ENCODE measurements at places on chromosomes 5 and 9.

DNA sequence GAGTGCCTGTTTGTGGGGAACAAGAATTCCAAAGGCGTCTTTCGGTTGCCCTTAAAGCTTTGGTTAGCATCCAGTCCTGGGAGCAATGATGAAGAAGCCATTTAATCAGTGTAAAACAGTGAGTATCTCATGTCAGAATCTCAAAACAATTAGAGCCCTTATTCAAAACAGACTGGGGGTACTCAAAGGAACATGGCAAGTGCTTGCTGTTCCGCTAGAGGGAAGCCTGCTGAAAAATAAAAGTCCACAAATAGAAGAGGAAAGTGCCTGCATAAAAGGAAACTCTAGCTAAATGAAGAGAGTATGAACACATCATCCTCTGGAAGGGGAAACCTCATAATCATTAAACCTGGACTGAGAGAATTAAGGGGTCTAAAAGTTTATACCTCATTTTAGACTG is 26.4 kb downstream of the FBXL7 start:
- DNase-seq: no peak

DNA sequence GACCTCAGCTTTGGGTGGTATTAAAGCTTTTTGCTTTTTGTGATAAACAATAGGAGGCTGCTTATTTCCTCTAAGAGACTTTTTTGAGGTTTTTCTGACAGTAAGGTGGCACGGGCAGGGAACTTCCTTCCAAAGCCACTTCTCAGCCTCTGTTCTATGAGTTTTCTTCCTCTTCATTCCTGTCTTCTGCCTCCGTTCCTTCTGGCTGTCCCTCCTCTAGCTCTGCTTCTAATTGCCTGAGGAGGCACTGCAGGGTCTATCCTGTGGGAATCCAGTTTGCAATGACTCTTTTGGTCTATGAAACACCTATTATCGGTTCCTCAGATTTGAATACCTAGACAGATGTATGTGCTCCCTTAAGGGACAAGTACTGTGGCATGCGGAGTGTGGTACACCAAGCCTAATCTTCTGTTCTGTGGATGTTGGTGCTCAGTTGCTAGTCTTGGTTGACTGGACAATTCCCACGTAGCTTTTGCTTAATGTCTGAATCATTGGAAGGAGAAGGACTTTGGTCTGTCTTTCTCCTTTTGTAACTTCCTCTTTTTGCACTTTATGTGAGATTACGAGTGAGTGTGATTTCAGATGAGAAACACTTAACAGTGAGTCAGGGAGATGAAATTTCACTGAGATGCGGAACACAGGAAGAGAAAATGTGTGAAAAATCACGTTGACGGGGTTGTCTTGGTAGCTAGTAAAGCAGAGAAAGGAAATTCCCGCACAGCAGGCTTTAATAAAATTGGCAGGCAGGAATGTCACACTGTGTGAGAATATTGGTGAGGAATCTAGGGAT is 305.2 kb downstream of the EFNA5 start:
- DNase-seq: no peak

DNA sequence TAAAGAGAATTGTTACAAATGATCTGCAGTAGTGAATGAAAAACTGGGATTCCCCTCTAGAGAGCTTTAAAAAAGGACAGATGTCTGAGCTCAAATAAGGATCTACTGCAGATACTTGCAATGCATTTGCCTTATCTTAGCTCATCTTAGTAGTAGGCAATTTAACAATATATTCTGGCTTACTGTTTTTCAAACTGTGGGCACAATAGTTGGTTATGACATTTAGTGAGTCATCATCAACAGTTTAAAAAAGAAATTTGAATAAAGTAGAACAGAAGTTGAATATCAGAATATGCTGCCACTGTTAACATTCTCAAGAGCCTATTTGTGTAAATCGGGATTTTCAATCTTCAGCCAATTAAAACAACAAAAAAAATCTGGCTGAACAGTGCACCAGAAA is 6.7 kb upstream of the CAST start:
- no peak for DNase-seq

DNA sequence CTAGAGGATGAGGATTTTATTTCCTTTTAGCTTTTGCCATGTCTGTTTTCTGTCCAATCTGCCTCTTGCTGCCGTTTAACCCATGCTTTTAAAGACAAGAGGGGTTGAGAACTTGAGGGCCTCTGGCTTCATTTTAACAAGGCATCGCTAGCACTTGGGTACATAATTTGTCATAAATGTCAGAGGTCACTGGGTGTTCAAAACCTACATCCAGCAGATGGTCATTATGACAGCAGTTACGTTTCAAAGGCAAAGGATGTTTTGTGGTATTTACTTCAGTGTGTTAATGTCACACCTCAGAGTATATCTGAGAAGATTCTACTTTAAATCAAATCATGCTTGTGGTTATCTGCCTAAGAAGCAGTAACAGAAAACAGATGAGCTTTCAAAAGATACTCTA is 918.3 kb downstream of the NR2F1-AS1 start:
- DNase-seq: no peak

DNA sequence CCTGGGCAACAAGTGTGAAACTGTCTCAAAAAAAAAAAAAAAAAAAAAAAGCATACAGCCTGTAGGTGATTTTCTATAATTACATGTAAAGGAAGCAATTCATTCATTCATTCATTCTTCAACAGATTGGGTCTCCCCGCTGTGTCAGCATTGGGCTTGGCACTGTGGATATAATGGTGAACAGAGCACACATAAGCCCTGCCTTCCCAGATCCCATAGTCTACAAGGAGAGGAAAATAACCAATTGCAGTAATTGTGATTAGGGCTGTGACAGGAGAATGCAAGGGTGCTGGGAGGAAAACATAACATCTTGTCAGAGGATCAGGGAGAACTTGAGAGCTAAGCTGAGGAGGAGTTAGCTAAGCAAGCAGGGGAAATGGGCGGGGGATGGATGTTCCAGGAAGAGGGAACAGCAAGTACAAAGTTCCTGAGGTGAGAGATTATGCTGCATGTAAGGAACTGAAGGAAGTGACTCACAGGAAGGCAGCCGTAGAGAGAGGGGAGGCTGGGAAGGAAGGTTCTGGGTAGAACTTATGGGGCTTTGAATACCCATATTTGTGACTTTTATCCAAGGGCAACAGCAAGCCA is 24.0 kb upstream of the KLF9 start:
- DNase-seq: no peak

DNA sequence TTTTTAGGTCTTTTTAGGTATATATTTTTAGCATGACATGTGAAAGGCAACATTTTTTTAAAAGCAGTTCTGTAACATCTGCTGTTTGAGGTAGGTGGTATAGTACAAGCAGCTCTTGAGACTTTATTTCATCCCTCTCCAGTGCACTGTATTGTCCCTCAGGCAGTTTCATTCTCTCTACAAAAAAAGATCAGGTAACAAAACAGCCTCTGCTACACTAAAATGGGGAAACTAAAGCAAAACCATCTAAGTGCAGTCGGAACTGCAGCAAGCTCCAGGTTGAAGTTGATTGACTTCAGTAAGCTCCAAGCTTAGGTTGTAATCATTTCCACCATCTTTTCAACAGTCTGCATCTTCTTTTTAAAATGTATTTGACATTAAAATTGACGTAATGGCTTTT is 195.6 kb downstream of the DEPDC1B start:
- no peak for DNase-seq

- DNase-seq: peak; percentile 49
Measured at GRCh38 chr9:70601000-70601951, 186.8 kb upstream of the KLF9 start.

GRCh38 chr9:112332674-112332976 is 794 bp downstream of the PTBP3 start:
- no peak for DNase-seq

DNA sequence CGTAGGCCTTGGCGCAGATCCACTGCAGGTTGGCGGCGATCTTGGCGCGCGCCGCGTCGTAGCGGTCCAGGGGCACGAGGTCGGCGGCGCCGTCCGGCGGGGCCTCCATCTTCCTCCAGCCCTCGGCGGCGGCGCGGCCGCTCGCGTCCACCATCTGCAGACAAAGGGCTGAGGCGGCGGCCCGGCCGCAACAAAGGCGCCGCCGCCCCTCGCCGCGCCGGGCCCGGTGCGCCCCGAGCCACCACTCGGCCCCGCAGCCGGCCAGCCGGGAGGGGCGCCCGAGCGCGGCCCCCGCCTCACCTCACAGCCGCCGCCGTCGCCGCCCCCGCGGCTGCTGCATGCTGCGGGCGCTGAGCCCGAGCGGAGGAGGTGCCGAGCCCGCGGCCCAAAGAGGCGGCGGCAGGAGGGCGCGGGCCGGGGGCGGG is 328 bp downstream of the CAMSAP1 start:
- no peak for DNase-seq

GRCh38 chr5:17355586-17356346 is 138.3 kb downstream of the BASP1 start:
- no peak for DNase-seq

DNA sequence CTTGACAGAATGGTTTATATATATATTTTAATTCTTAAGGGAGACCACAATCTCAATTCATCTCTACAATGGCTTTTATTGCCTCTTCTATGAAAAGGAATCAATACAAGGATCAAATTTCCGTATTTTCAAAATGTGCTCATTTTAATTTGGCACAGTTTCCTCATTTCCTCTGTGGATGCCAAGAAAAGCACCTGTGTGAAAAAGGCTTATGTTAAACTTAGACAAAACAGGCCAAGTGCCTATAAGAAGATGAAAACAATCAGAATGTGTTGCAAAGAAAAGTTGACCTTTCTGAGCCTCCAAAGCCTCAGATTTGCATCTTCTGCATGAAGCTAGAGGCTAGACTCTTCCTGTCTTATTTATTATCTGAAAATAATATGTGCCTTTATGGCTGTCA is 173.7 kb upstream of the SLC12A2 start:
- DNase-seq: no peak

GRCh38 chr9:115637661-115638060 is 515.9 kb upstream of the PAPPA start:
- DNase-seq: no peak

DNA sequence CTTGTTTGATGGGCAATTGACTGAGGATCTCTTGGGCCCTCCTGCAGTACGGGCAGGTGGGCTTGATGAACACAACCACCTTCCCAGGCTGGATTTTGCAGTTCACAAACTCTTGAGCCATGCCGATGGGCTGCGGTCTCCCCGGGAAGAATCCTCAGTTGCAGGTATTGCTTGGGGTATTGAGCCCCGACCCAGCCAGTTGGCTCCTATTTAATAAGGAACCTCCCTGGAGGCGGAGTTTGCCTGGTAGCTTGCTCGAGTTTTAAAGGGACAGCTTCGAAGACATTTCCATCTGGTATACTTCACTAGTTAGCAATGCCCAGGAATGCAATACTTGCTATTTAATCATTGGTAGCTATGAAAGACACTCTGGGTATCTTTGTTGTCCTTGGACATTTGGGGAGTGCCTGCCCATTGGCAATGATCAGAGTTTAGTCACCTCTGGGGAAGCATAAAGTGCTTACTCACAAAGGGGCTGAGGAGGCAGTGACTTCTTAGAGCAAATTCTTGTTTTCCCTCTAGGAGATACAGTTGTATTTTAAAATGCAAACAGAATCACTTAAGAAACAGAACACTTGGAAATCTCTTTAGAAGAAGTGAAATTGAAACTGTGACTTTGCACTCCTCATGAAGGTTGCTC is at the start of gene GLRX:
TSS of gene GLRX (minus strand) at position 185 of the 640 bp plus-strand sequence. CDS start at position 121, 64 bp downstream.
- peak; percentile 69 for DNase-seq

DNA sequence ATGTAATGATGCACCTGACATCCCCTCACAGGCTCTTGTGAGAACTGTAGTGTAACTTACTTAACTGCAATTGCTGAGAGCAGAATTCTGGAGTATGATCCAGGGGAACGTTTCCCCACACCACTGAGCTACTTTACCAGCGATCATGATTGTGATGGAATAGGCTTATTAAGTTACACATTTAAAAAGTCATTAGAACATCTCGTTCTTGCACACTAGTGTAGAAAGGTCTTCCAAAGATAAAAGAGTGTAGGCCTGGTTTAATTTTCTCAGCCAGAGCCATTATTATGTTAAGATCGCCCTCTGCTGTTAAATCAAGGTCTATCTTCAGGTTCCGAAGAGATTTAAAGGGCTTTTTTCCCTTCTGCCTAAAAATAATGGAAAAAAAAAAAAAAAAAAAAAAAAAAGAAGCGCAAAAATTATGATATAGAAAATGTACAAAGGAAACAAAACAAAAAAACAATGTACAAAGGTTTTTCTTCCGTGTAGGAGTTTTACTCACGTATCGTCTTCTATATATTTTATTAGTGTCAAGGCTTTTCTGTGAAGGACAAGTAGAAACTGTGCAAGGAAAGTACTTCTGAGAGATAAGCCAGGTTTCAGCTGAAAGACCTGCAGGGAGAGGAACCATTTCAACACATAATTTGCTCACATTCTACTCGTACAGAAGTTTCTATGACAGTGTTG is 18.6 kb upstream of the MOB3B start:
- DNase-seq: peak; percentile 64

- DNase-seq: no peak
Measured at GRCh38 chr5:69317391-69317790, 15.2 kb downstream of the CCDC125 start.

DNA sequence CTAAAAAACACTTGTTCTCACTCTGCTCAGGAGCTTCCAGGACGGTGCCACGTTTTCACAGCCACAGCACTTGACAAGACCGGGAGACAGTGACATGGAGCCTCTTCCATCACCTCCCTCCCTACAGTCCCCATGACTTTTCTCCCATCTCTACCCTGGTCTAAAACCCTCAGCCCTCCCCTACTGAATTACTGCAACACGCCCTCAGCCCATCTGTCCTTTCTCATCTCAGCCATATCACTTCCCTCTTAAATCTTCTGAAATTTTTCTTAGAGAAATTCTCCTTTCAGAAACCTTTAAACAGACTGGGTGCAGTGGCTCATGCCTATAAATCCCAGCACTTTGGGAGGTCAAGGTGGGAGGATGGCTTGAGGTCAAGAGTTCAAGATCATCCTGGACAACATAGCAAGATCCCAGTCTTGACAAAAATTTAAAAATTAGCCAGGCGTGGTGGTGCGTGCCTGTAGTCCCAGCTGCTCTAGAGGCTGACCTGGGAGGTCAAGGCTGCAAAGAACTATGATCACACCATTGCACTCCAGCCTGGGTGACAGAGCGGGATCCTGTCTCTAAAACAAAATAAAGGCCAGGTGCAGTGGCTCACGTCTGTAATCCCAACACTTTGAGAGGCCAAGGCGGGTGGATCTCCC is 125.8 kb downstream of the MYO10 start:
- no peak for DNase-seq

- no peak for DNase-seq
Measured at GRCh38 chr5:172548981-172549687, 91.9 kb upstream of the NEURL1B start.

DNA sequence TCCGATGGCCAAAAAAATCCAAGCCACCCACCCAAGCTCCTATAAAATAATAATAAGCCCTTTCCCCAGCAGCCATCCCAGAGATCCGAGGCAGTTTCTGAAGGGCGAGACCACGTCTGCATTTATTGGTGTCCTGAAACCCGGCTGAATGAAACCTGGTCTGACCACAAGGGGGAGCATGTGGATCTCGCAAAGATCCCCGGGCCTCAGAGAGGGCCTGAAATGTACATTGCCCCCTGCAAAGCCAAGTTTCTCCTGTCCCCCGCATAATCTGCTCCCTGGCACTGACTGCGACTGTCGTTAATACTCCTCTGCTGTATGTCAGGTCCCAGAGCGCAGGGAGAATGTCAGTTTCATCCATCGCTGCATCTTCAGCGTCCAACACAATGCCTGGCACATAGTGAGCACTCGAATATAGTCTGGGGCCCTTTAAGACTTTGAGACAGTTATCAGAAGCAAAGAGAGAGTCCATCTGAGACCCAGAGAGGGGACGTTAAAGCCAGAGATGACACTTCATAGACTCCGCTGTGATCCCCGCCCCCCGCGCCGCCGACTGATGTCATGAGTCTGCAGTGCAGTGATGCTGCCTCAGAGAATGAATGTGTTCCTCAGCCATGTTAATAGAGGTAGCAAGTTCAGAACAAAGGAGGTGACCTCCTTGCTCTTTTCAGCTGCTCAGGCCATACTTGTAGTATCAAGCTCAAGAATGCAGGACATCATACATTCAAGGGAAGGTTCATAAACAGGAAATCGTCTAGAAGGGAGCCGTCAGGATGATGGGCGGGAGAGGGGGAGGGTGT is 74.5 kb upstream of the BARHL1 start:
- DNase-seq: peak; percentile 71
